Osteocyte (in vitro differentiated cells): ENCODE measurements at places on chromosomes 4 and X. TPM values are rescaled to one million over a fixed set of nuclear protein-coding genes. Genes with fewer than 3 reads are reported as not detected.
A peak's percentile ranks its signal among the peaks of the same experiment; 100 is the strongest.

TMEM31 gene
- total RNA-seq = not detected in 2 replicates

- peaks cover 14% of the 10 kb centered on the region for H3K27me3 ChIP-seq
- no peaks in the 10 kb centered on the region for H3K36me3 ChIP-seq
- no peak overlapping the region for H3K27ac ChIP-seq
- H3K4me1 ChIP-seq = peaks cover 22% of the 10 kb centered on the region
Measured at GRCh38 chr4:7652451-7652881, 217.7 kb upstream of the PSAPL1 start.

- H3K27ac ChIP-seq = no peak overlapping the region
- no peak overlapping the region for H3K4me3 ChIP-seq
- H3K27me3 ChIP-seq = no peaks in the 10 kb centered on the region
- H3K36me3 ChIP-seq = no peaks in the 10 kb centered on the region
- no peaks in the 10 kb centered on the region for H3K4me1 ChIP-seq
Measured at GRCh38 chrX:76605390-76605789, 177.9 kb downstream of the MAGEE1 start.

SHISA3 gene
- 3.9 and 4.9 TPM in 2 replicates for total RNA-seq

- no peak overlapping the region for H3K27ac ChIP-seq
- peaks cover 12% of the 10 kb centered on the region for H3K4me1 ChIP-seq
- no peaks in the 10 kb centered on the region for H3K27me3 ChIP-seq
- peaks cover 2% of the 10 kb centered on the region for H3K36me3 ChIP-seq
- H3K4me3 ChIP-seq = no peak overlapping the region
Measured at GRCh38 chr4:88880501-88881226, 176.3 kb downstream of the FAM13A start.

GRCh38 chr4:184265546-184266351 lies 48.1 kb upstream of the ENPP6 start:
- no peak overlapping the region for H3K4me3 ChIP-seq
- H3K36me3 ChIP-seq = no peaks in the 10 kb centered on the region
- peaks cover 20% of the 10 kb centered on the region for H3K4me1 ChIP-seq
- H3K27ac ChIP-seq = no peak overlapping the region
- peak; percentile 44 for DNase-seq

DNA sequence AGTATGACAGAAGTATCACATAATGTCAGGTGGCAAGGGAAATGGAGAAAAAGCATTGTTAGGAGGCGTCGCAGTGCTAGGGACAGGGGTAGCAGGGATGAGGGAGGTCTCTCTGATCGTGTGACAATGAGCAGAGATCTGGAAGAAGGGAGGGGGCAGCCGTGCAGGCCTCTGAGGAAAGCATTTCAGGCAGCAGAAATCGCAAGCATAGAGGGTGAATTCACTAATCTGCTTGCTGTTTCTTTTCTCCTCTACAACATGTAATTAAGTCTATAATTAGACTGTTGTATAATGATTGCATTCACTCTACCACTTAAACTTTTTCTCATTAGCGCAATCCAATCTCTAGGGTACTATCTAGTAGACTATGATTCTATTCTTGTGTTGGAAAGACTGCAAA lies 9.1 kb downstream of the CYP4V2 start:
- no peaks in the 10 kb centered on the region for H3K4me1 ChIP-seq
- H3K36me3 ChIP-seq = peaks cover 20% of the 10 kb centered on the region
- no peak overlapping the region for H3K27ac ChIP-seq
- H3K27me3 ChIP-seq = no peaks in the 10 kb centered on the region
- DNase-seq = no peak
- H3K4me3 ChIP-seq = no peak overlapping the region

GRCh38 chr4:140739971-140740370 lies 16.2 kb downstream of the TBC1D9 start:
- no peak for DNase-seq
- no peak overlapping the region for H3K4me3 ChIP-seq
- H3K36me3 ChIP-seq = peaks cover 2% of the 10 kb centered on the region

- peak overlapping the region; percentile 24 for H3K27ac ChIP-seq
- no peaks in the 10 kb centered on the region for H3K36me3 ChIP-seq
- H3K4me3 ChIP-seq = no peak overlapping the region
Measured at GRCh38 chr4:29708473-29708872, 1011.7 kb upstream of the PCDH7 start.

DNA sequence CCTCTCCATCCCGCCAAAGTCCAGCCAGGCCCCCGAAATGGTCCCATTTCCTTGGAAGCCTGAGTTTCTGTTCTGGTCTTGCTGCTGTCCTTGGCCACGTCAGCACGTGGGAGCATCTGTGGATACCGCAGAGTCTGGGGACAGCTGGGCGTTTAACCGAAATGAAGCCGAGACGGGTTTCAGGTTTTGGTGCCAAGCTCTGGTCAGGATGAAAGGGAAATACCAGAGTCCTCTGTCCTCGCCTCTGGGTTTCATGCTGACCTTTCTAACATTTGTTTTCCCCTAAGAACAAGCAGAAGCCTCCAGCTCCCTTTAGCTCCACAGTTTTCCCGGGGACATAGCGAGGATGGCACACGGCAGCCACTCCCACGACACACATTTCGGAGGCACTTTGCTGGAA lies 19.7 kb downstream of the SHOX start:
- no peak overlapping the region for H3K4me3 ChIP-seq
- H3K36me3 ChIP-seq = no peaks in the 10 kb centered on the region
- H3K27ac ChIP-seq = no peak overlapping the region
- H3K4me1 ChIP-seq = no peaks in the 10 kb centered on the region
- DNase-seq = peak; percentile 82

DNA sequence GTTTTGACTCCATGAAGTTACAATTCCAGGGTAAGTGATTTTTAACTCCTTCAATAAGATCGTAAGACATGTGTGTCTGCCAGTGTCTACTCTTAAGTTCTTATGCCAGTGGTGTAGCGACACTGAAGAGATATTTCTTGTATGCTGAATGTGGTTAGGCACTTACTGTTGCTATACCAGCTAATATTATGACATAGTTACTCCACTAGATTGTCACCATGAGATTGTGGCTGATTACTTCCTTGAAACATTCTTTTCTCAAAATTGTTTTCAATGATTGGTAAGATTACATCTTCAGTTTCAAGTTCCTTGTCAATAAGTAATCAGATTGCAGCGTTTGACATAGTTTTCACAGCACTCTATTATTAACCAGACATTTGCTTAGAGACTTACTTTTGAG lies 60.6 kb upstream of the PAGE5 start:
- no peak for DNase-seq
- peaks cover 3% of the 10 kb centered on the region for H3K36me3 ChIP-seq
- no peak overlapping the region for H3K4me3 ChIP-seq
- H3K27me3 ChIP-seq = peaks cover 3% of the 10 kb centered on the region
- H3K4me1 ChIP-seq = peaks cover 8% of the 10 kb centered on the region

DNA sequence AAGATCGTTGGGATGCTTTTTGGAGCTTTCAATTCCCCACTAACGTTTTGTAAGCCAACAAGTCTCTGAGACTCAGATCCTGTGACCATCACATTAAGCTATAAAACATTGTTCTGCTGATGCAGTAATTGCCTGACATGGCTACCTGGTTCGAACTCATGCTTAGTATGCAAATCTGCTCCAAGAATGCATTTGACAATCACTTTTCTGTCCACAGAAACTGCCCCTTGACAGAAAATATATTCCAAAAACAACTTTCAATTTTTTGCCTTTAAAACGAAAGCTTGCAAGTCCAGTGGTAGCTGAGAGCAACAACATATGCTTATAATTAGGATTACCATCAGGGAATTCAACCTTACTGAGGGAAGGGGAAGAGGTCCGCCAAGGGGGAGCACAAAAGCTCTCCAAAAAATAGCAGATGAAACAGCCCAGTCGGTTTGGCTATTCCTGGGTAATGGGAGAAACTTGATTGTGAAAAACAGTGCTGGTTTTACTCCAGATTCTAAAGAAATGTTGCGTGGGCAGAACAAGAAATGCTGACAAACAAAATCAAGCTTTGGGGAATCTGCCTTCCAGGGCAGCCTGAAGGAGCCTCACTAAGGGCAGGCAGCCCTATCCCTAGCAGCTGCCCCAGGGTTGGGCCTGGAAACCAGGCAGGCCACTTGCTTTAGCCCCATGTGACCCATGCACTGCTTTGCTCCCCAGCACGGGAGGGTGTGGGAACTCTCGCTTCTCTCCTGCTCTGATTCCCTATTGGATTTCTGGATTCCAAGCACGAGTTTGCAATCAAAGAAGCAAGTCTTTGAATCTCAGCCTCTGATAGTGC lies 160.7 kb upstream of the LDB2 start:
- H3K36me3 ChIP-seq = no peaks in the 10 kb centered on the region
- DNase-seq = no peak
- no peaks in the 10 kb centered on the region for H3K27me3 ChIP-seq
- H3K4me1 ChIP-seq = peaks cover 45% of the 10 kb centered on the region
- peak overlapping the region; percentile 50 for H3K27ac ChIP-seq

TRAM1L1 gene
- total RNA-seq = 5.6 and 5.9 TPM in 2 replicates

- H3K4me1 ChIP-seq = no peaks in the 10 kb centered on the region
- H3K27ac ChIP-seq = no peak overlapping the region
- no peaks in the 10 kb centered on the region for H3K27me3 ChIP-seq
- H3K4me3 ChIP-seq = no peak overlapping the region
Measured at GRCh38 chr4:61162116-61162515, 38.0 kb upstream of the ADGRL3 start.

OTOP1 gene
- total RNA-seq = not detected in 2 replicates

NIPAL1 gene
- 0.13 and 0.42 TPM in 2 replicates for total RNA-seq

DNA sequence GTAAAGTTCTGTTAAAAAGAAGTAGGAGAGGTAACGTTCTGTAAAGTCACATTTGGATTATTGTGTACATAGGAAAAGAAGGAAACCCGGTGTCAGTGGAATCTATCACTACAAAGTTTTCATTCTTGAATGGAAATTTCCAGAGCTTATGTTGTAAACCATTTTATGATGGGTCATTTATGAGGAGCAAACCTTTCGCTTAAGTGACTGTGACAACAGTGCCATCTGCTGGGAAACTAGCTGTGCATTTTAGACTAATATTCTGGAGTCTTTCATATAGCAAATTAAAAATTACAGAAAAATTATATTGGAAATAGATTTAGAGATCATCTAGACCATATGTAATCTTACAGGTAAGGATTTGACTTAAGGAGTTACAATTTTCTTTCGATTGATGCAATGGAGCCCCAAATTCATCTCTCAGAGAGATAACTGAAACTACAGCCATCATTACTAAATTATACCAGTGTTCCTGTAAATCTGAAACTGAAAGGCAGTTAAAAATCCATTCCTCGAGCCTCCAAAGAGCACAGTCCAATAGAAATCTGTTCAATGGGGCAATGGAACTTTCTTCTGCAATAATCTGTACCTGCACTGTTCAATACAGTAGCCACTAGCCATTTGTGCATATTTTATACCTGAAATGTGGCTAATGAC lies 26.9 kb downstream of the ASB9 start:
- H3K27ac ChIP-seq = no peak overlapping the region
- DNase-seq = no peak
- H3K4me3 ChIP-seq = no peak overlapping the region
- H3K36me3 ChIP-seq = no peaks in the 10 kb centered on the region
- H3K4me1 ChIP-seq = no peaks in the 10 kb centered on the region

DNA sequence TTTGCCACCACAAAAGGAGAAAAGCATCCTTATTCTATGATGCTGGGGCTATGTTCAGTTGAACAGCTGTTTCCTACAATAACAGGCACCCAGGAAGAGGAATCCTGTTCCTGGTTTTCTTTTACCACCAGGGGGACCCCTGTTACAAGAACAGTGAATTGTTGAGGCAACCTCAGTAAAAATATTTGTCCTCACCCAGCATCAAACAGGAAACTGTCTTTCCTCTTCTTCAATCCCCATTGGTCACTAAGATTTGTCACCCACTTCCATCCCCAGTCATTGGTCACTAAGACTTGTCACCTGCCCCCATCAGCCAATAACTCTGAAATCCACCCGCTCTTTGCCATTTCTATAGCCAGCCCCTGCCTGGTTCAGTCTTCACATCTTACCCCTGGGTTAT lies 143.5 kb upstream of the GALNT7 start:
- no peaks in the 10 kb centered on the region for H3K27me3 ChIP-seq
- H3K4me3 ChIP-seq = no peak overlapping the region
- H3K27ac ChIP-seq = no peak overlapping the region
- H3K36me3 ChIP-seq = no peaks in the 10 kb centered on the region
- DNase-seq = no peak
- H3K4me1 ChIP-seq = peaks cover 11% of the 10 kb centered on the region

GASK1B gene
- 11.7 and 11.8 TPM in 2 replicates for total RNA-seq

REELD1 gene
- not detected in 2 replicates for total RNA-seq

MTNR1A gene
- total RNA-seq = not detected in 2 replicates

- no peaks in the 10 kb centered on the region for H3K36me3 ChIP-seq
- no peak overlapping the region for H3K27ac ChIP-seq
- H3K27me3 ChIP-seq = peaks cover 2% of the 10 kb centered on the region
- no peak for DNase-seq
- no peak overlapping the region for H3K4me3 ChIP-seq
Measured at GRCh38 chrX:102067966-102068723, 57.3 kb upstream of the TCEAL2 start.

DNA sequence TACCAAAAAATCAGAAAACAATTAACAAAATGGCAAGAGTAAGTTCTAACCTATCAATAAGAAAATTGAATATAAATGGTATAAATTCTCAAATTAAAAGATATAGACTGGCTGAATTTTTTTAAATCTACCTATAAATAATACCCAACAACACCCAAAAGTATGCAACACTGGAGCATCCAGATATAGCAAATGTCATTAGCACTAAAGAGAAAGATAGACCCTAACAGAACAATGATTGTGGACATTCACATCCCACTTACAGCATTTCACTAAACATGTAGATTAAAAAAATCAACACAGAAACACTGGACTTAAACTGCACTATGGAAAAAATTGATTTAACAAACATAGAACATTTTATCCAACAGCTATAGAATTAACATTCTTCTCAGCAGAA lies 673.0 kb upstream of the GRID2 start:
- no peak overlapping the region for H3K4me3 ChIP-seq
- no peak for DNase-seq
- H3K36me3 ChIP-seq = no peaks in the 10 kb centered on the region
- no peaks in the 10 kb centered on the region for H3K4me1 ChIP-seq
- no peak overlapping the region for H3K27ac ChIP-seq
